Activated T-cell treated with anti-CD3 and anti-CD28 coated beads, Interleukin-2, amount 50 U/mL, for 72 hours (primary cell): ENCODE measurements at places on chromosomes 13 and 19. TPM values are rescaled to one million over a fixed set of nuclear protein-coding genes. Genes with fewer than 3 reads are reported as not detected.

- H3K4me3 ChIP-seq, result no peak overlapping the region
- H3K36me3 ChIP-seq, result peaks cover 14% of the 10 kb centered on the region
- no peak overlapping the region for H3K27ac ChIP-seq
- DNase-seq, result no peak
Measured at GRCh38 chr19:32652894-32653598, 21.9 kb downstream of the ANKRD27 start.

DNA sequence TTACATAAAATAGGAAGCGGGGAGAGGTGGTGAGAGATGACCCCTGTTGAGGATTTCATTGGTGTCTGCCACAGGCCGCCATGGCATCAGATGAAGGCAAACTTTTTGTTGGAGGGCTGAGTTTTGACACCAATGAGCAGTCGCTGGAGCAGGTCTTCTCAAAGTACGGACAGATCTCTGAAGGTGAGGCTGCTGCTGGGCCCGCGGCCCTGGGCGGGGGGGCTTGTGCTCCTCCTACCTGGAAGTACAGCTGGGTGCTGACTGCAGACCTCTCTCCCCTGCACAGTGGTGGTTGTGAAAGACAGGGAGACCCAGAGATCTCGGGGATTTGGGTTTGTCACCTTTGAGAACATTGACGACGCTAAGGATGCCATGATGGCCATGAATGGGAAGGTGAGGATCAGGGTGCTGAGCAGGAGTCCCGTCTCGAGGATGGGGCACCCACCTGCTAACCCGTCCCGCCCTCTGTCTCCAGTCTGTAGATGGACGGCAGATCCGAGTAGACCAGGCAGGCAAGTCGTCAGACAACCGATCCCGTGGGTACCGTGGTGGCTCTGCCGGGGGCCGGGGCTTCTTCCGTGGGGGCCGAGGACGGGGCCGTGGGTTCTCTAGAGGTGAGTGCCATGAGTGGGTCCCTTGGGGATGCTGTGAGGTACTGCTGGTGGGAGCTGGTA lies 1.9 kb downstream of the CIRBP start:
- peak overlapping the region; percentile 98 for H3K27ac ChIP-seq
- no peaks in the 10 kb centered on the region for H3K27me3 ChIP-seq
- H3K4me1 ChIP-seq, result peaks cover 68% of the 10 kb centered on the region
- no peak for DNase-seq

- peaks cover 33% of the 10 kb centered on the region for H3K36me3 ChIP-seq
- peaks cover 39% of the 10 kb centered on the region for H3K4me1 ChIP-seq
- no peak for DNase-seq
Measured at GRCh38 chr13:49502954-49503353, 7.2 kb downstream of the PHF11 start.

DNA sequence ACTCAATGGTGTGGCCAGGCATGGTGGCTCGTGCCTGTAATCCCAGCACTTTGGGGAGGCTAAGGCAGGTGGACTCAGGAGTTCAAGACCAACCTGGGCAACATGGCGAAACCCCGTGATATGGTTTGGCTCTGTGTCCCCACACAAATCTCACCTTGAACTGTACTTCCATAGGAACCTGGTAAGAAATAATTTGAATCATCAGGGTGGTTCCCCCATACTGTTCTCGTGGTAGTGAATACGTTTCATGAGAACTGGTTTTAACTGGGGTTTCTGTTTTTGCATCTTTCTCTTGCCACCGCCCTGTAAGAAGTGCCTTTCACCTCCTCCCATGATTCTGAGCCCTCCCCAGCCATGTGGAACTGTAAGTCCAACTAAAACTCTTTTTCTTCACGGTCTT lies 49.6 kb downstream of the USP12 start:
- no peak overlapping the region for H3K27ac ChIP-seq
- no peaks in the 10 kb centered on the region for H3K27me3 ChIP-seq
- peaks cover 66% of the 10 kb centered on the region for H3K4me1 ChIP-seq
- DNase-seq, result no peak
- no peak overlapping the region for H3K4me3 ChIP-seq

GRCh38 chr13:22926748-22927400 lies 253.9 kb upstream of the SGCG start:
- no peak overlapping the region for H3K27ac ChIP-seq
- peak overlapping the region; percentile 26 for H3K4me3 ChIP-seq
- H3K27me3 ChIP-seq, result peaks cover 33% of the 10 kb centered on the region
- DNase-seq, result no peak
- peaks cover 3% of the 10 kb centered on the region for H3K36me3 ChIP-seq

- H3K27ac ChIP-seq, result peak overlapping the region; percentile 64
- H3K36me3 ChIP-seq, result peaks cover 20% of the 10 kb centered on the region
Measured at GRCh38 chr19:15292140-15292539, 40.2 kb downstream of the BRD4 start.

- H3K4me1 ChIP-seq, result peaks cover 16% of the 10 kb centered on the region
- peak within 1 kb of the TSS; percentile 98 for H3K27ac ChIP-seq
- H3K27me3 ChIP-seq, result no peaks in the 10 kb centered on the region
- H3K36me3 ChIP-seq, result no peaks in the 10 kb centered on the region
Measured at GRCh38 chr19:14689598-14690503, at the start of gene ZNF333. Gene ZNF333 (plus strand): TSS chr19:14690048. CDS start chr19:14693492, 3,444 bp downstream.

- no peaks in the 10 kb centered on the region for H3K4me1 ChIP-seq
- no peak overlapping the region for H3K27ac ChIP-seq
- no peaks in the 10 kb centered on the region for H3K36me3 ChIP-seq
- no peak for DNase-seq
- H3K4me3 ChIP-seq, result no peak overlapping the region
Measured at GRCh38 chr13:111006506-111007031, 91.7 kb upstream of the ANKRD10 start.

DNA sequence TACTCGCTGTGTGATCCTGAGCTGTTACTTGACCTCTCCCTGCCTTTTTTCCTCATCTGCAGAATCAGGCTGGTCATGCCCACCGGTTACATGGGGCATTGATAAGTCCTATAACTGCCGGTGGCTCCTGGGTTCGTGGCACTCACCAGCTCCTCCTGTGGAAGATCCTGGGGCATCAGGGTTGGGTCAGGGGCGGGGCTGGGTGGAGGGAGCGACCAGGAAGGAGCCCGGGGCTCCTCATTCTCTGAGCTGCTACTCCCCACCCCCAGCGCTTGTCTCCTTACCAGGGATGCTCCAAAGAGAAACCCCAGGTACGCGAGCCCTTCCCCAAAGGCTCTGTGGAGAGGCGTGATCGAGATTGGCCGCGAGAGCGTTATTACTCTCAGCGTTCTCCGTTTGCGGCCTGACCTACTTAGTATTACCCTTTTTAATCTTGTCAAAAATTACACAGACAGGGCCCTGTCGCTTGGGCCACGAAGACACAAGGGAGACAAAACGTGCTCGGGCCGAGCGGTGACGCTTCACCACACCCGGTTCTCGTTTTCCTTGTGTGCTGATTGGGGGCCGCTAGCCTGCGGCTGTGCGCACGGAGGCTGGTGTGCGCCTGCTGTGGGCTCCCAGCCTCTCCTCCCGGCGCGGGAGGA lies 10.7 kb downstream of the HDGFL2 start:
- DNase-seq, result no peak
- H3K4me3 ChIP-seq, result no peak overlapping the region
- peaks cover 2% of the 10 kb centered on the region for H3K36me3 ChIP-seq
- H3K27me3 ChIP-seq, result no peaks in the 10 kb centered on the region

DNA sequence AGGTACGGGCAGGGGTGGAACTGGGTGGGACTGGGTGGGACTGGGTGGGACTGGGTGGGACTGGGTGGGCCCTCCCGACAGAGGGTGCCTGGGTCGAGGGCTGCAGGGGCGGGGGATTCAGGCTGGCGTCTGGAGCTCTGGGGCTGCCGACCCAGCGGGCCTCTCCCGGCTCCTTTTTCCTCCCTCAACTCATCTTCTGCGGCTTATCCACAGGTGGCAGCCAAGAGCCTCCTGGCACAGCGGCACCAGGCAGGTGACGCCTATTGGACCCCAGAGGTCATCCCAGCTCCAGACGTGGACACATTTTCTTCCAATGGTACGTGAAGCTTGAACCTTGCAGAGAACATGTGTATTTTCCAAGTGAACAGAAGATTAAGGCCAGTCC lies 533 bp downstream of the ZNF544 start:
- H3K27ac ChIP-seq, result peak overlapping the region; percentile 43
- H3K27me3 ChIP-seq, result no peaks in the 10 kb centered on the region
- H3K4me1 ChIP-seq, result peaks cover 40% of the 10 kb centered on the region
- peaks cover 43% of the 10 kb centered on the region for H3K36me3 ChIP-seq
- DNase-seq, result peak; percentile 28

DNA sequence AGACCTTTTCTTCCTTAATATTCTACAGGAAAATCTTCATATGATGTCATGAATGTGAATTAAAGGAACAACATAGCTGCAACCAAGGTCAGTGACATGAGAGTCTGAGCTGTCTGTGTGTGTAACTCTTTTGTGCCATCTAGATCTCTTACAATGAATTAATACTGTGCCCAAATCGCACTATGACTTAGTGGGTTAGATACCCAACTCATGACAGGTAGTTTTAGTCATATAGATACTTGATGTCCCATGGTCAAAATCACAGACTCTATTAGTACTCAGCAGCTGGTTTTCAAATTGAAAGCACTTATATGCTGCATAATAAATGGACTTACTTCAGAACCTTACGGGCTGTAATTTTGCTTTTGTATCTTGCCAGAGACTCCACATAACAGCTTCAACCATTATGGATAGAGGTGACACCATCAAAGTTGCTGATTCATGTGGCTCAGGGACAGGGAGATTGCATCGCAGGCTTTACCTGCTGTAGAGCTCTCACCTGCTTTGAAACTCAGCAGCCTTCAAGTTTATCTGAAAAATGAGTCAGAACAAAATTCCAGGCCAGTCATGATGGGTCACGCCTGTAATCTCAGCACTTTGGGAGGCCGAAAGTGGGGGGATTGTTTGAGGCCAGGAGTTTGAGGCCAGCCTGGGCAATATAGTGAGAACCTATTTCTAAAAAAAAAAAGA lies 12.3 kb upstream of the ZNF283 start:
- H3K4me1 ChIP-seq, result peaks cover 12% of the 10 kb centered on the region
- no peak overlapping the region for H3K27ac ChIP-seq
- H3K4me3 ChIP-seq, result no peak overlapping the region
- no peak for DNase-seq

DNA sequence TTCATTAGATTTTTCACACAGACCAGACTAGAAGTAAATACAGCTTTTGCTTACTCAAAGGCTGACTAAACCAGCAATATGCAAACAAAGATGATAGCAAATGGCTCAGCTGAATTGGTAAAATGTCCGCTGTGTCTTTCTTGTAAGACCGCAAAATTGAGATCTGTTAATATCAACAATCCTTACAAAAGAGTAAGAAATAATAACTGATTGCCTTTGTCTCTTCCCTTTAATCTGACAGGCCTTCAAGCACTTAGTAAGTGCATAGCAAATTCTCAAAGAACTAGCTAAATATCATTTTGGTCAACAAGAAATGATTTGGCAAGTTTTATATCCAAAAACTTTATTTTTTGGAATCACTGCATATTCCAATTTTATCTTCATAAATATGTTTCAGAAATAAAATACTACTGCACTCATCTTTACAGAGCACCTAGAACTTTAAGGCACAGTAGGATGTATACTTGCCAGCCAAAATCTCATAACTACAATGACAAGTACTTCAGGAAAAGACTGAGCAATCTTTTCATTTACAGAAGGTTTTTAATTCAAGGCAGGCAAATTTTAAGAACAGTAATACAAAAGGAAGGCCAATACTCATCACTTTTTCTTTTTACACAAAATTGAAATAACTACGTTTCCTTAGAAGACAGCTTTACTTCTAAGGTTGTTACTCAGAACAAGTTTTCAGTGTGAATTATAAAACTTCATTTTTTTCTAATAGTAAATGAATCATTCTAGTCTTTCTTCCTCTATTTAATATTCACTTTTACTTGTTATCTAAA lies 1.1 kb downstream of the ELF1 start:
- peaks cover 51% of the 10 kb centered on the region for H3K4me1 ChIP-seq
- H3K36me3 ChIP-seq, result peaks cover 19% of the 10 kb centered on the region

DNA sequence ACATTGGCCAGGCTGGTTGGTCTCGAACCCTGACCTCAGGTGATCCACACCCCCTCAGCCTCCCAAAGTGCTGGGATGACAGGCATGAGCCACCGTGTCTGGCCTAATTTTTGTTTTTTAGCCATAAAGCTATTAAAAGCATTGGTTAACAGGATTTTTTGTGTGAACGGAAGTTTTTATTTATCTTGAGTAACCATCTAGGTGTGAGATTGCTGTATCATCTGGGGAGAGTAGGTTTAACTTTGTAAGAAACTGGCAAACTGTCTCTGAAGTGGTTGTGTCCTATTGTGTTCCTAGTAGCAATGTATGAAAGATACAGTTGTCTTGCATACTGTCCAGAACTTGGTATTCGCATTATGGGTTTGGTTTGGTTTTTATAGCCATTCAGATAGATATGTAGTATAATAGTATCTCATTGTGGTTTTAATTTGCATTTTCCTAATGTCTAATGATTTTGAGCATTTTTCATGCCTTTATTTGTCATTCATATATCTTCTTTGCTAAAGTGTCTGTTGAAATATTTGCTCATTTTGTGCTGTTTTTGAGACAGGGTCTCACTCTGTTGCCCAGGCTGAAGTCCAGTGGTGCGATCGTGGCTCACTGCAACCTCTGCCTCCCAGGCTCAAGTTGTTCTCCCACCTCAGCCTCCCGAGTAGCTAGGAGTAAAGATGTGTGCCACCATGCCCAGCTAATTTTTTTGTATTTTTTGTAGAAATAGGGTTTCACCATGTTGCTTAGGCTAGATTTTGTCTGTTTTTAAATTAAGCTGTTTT lies 13.5 kb upstream of the PLEKHF1 start:
- H3K27ac ChIP-seq, result no peak overlapping the region
- no peak for DNase-seq
- H3K4me1 ChIP-seq, result peaks cover 10% of the 10 kb centered on the region
- H3K36me3 ChIP-seq, result no peaks in the 10 kb centered on the region
- no peak overlapping the region for H3K4me3 ChIP-seq

DNA sequence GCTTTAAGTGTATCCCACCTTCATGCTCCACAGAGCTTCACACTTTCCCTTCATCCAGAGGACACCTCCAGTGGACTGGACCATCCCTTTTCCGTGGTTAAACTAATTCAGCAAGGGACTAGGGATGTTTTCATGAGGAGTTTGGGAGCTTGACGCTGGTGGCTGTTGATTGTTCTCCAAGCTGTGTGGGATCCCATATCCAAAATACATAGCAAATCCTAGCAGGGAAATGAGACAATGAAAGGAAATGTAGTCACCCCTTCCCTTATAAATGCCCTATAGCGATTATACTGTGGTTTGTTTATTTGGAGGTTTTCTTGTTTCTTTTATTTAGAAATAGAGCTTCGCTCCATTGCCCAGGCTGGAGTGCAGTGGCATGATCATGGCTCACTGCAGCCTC lies 31.6 kb upstream of the DPRX start:
- H3K36me3 ChIP-seq, result no peaks in the 10 kb centered on the region
- no peak overlapping the region for H3K4me3 ChIP-seq
- no peaks in the 10 kb centered on the region for H3K27me3 ChIP-seq
- no peak overlapping the region for H3K27ac ChIP-seq

GRCh38 chr13:44930963-44931623 lies 58.2 kb downstream of the NUFIP1 start:
- no peak for DNase-seq
- no peaks in the 10 kb centered on the region for H3K36me3 ChIP-seq
- peaks cover 18% of the 10 kb centered on the region for H3K27me3 ChIP-seq

Gene TEX26
- total RNA-seq, result not detected

Gene ZNF610
- 2.3 TPM for total RNA-seq

Gene CYP4F11
- total RNA-seq, result not detected

Gene MIR17HG
- total RNA-seq, result 17.9 TPM

Gene OLFM4
- total RNA-seq, result not detected

Gene CAPN12
- 15.2 TPM for total RNA-seq

Gene PRKD2
- total RNA-seq, result 92.9 TPM

Gene SIGLEC10
- 1.4 TPM for total RNA-seq

Gene SRRM5
- 1.1 TPM for total RNA-seq
